ENCODE measurements at places on chromosomes 5 and 9. TPM values are rescaled to one million over a fixed set of nuclear protein-coding genes. Genes with fewer than 3 reads are reported as not detected.

- peak; percentile 69 for DNase-seq
Measured at GRCh38 chr9:133782157-133783130, 44.3 kb upstream of the SARDH start.

The GDA gene
- 0.85 TPM for total RNA-seq

The MYO10 gene
- total RNA-seq = 4.6 TPM

GRCh38 chr5:316210-317085 lies 5.1 kb upstream of the AHRR start:
- DNase-seq = no peak

The ADRA1B gene
- 4.1 TPM for total RNA-seq

DNA sequence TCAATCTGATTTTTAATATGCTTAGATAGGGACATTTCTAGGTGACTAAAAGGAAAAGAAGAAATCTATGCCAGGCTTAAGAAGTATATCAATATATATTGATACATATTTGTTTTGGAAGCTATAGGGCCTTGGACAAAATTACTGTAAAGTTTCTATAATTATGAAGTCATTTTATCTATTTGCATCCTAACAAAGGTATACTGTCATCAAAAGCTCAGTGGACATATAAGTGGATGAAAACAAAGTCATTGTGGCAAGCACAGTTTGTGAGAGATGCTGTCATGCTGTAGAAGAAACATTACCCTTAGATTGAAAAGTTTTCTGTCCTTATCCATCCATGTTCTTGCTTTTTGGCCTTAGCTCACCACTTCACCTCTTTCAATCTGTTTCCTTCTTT lies 140.3 kb upstream of the SPEF2 start:
- DNase-seq = no peak

- DNase-seq = no peak
Measured at GRCh38 chr5:76571559-76571958, 51.6 kb downstream of the F2RL2 start.

Measured in heart right ventricle (tissue), 16 donors.